Left colon (tissue), 2 donors: ENCODE measurements at places on chromosomes 12 and 14. TPM values are rescaled to one million over a fixed set of nuclear protein-coding genes. Genes with fewer than 3 reads are reported as not detected.

GRCh38 chr14:34713681-34714319 lies 593 bp downstream of the CFL2 start:
- DNase-seq, result peak; percentile 55

The DTX1 gene
- 2.3 TPM for total RNA-seq

DNA sequence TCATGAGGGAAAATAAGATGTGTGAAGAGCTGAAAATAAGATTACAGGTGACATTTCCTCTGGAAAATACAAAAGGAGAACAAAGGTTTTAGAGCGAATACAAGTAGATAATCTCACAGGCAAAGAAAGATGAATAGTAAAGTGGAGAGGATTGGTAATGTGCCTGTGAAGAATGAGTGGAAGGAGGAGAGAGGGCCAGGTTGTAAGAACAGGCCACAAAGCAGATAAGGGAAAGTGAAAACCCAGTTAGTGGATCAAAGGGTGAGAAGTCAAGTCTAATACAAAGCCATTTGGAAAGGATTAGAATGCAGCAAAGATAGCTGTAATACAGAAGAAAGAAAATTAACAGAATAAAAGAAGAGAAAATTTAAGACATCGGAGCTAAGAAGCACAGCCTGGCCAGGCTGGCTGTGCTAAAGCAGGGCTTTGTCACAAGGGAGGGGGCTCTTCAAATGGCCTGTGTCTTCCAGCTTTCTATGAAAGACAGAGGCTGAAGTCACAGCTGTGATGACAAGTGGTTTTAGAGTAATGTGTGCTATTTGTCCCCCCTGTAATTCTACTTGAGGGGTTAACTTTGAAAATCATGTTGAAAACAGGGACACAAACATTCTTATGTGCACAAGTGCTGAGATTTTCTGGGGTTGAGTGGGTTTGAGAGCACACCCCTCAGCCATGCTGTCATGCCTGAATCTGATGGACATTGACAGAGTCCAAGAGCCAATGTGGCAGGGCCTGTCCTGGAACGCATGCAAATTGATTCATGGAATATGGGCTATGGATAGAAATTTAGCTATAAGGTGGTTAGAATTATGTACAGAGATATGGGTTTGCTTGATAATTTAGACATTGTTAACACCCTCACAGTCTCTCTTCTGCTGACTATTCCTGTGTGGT lies 344.5 kb upstream of the NAV3 start:
- no peak for DNase-seq

DNA sequence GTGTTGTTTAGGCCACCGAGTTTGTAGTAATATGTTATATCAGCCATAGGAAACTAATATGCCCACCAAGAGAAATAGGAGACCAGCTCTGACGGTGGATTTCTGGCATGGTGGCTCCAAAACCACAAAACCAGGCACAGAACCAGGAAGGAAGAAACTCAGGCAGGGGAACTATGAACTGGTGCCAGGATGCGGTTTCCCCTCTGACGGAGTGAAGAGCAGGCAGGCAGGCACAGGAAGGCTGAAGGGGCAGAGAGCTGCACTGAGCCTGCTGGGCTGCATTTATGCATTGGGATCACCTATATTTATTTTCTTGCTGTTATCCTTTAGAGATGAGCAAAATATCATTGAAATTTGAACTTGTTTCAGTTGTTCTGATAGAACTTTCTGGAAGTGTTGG lies 479.4 kb downstream of the VRK1 start:
- no peak for DNase-seq

DNA sequence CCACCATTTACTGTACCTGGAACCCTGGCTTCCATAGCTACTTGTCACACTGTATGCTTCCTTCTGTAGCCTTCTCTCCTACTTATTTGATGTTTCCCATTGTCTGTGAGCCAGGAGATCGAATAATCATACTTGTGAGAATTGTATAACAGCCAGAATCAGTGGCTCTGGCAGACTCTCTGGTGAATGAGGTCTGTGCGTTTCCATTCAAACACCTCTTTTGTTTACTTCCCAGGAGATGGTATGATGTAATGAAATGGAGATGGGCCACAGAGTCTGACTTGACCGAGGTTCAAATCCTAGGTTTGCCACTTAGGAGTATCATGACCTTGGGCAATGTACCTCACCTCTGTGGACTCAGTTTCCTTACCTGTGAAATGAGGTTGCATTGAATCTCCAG lies 35.7 kb upstream of the CLMN start:
- DNase-seq, result no peak
